AG04449 (cell line): ENCODE measurements at places on chromosomes 12 and 14.

DNA sequence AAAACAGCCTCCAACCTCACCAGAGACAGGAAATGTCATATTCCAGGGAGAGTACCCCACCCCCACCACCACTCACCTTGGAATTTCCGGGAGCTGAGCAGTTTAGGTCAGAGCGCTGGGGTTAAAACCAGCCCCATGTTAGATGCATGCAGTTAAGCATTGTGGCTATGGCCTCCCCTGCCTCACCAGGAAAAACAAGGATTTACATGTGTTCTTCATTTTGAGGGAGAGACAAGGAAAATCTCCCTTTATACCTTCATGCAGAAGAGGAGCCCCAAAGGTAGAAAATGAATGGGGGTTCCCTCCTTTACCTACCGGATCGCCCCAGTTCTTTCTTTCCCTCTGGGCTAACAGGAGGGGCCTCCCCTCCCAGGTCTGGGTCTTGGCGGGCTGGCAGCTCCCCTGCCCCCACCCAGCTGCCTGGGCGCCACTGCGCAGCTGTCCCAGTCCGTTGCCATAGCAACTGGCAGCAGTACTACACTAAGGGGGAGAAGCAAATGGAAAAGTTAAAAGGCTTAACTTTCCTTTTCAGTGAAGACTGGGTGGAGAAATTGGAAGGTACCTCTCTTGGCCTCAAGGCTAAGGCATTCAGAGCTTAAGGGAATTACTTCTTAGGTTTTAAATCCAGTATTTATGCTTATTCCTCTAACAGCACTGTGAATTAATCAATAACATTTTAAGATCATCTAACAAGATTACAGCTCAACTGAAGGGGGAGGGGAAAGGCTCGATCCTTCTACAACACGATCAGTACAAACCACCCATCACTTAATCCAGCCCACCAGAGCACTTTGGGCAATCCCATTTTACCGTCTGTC, 20.5 kb downstream of the CBX5 start:
- DNase-seq, result no peak

GRCh38 chr14:98093111-98093510, 1178.9 kb downstream of the BCL11B start:
- no peak for DNase-seq

DNA sequence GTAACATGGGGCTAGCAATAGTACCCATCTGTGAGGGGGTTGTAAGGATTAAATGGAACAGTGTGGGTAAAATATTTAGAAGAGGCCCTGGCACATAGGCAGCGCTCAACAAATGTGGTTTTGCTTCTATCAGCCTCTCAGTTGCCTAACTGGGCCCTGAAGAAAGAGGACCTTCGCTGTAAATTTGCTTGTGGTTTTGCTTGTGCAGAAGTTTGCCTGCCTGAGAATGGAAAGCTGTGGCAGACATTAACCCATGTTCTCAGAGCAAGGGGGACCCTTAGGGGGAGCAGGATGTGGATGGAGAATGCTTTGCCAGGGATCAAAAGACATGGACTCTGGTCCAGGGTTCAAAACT, 160.1 kb downstream of the BRMS1L start:
- DNase-seq, result no peak

DNA sequence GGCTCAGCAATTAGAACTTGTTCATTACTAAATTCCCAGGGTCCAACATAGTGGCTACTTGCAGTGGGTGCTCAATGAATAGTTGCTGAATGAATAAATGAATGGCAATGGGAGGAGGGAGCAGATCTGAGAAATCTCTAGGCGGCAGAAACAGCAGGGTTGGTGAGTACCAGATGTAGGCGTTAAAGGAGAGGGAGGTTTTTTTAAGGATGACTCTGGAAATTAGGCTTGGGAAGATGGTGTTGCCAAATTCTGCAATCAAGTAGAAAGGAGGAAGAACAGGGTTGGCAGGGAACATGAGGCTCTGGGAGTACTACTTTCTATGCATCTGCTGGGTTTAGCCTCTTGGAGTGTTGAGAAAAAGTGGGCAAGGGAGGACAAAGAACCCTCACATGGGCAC, 207.1 kb downstream of the APAF1 start:
- DNase-seq, result no peak

DNA sequence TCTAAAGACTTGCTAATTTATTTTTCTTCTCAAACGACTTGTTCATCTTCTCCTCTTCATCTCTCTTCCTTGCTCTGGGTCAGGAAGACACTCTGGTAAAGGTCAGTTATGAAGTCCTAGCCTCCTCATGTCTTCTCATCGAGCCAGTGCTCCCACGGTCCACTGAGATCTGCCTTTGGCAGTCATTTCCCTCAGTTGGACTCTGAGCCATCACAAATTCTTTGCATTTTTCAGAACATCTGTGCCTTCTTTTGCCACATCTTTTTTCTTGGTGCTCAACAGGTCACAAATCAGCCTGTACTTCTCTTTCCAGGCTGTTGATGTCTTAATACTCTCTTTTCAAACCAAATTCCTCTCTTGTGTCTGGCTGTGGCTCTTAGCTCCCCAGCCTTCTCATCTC, 49.7 kb downstream of the IGF1 start:
- no peak for DNase-seq

- DNase-seq, result no peak
Measured at GRCh38 chr14:81427348-81428058, 27.4 kb upstream of the STON2 start.

DNA sequence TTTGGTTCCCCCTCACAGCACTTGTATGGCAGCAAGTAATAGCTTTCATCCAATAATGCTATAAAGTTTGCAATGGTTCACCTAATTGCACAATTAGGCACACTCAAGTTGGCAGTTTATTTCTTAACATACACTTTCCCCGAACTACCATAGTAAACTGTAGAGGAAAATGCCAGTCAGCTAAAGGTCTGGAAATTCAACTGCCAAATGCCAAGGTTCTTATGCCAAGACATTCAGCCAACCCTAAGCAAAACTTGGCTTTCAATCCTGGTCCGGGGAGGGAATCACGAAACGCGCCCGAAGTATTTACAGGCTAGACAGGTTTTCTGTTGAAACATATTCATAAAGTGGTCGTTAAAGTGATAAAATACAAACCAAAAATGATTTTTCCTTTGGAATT, 1512.4 kb upstream of the FLRT2 start:
- DNase-seq, result no peak

DNA sequence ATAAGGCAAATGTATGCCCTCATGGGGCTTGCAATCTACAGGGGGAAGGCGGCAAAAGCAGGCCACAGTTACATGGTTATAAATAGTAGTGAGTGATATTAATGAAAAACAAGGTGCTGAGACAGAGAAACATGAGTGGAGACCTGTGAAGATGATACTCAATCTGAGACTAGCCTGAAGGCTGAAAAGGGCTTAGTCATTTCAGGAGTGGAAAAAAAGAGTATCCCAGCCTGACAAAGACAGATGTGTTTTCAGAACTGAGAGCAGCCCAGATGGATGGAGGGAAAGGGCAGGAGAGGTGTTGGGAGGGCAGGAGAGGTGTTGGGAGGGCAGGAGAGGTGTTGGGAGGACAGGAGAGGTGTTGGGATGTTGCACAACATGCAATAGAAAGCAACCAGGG, 181.9 kb downstream of the C12orf42 start:
- no peak for DNase-seq

DNA sequence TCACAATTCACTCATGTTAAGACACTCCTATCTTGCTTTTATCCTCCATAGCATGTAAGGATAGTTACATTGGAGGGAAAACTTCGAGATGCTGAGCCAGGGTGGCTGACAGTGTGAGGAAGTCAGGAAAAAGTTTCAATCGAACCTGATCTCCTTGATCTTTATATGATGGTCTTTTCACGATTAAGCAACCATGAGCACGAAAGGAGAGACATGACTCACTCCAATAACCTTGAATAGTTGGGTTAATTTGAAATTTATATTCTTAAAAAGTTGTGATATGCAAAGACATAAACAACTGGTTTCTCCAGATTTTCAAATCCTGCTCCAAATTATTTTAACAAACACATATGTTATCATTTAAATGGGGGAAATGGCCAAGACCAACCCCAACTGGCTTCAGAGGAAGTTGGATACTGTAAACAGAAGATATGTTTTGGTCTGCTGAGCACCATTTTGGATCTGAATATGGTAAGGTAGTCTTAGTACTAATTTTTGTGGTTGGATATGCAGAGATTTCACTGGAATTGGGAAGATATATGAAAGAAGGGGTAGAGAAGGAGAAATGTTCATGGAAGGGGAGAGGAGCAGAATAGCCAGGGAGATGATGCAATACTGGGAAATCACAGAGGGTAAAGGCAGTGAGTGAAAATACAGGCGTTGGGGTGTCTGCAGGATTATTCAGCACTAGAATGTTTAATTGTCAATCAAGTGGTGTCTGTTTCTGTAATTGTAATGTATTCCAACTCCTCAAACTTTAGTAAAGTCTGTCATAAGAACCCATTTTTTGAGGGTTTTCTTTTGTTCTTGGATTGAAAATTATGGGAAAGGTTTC, 185.2 kb upstream of the SLC38A2 start:
- DNase-seq, result no peak

DNA sequence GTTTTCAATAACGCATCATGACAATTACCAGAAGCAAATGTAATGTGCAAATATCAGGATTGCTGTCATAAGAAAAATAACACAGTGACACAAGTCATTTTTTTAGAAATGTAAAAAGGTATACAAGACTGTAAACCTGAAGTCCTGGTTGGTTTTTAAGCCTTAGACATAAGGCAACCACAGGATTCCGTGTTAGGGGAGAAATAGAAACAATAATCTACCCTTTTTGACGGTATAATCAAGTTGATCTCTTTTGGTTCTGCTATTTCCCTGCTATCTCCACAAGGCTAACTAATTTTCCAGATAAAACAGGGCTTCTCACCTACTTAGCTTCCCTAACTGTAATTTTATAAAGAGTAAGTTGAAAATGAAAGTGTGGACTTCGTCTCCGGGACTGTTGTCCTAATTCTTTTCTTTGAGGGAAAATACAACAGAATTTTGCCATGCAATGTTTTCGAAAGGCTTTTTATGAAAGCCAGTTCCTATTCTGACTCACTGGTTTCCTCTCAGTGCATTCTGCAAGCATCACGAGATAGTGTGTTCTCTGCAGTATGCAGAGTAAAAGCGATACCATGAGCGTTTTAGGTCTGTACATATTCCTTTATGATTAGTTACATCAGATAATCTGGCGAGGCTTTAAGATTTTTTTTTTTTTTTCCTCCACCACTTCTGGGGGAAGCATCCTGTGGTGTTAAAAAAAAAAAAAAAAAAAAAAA, 10.6 kb downstream of the MYO1H start:
- DNase-seq, result no peak

DNA sequence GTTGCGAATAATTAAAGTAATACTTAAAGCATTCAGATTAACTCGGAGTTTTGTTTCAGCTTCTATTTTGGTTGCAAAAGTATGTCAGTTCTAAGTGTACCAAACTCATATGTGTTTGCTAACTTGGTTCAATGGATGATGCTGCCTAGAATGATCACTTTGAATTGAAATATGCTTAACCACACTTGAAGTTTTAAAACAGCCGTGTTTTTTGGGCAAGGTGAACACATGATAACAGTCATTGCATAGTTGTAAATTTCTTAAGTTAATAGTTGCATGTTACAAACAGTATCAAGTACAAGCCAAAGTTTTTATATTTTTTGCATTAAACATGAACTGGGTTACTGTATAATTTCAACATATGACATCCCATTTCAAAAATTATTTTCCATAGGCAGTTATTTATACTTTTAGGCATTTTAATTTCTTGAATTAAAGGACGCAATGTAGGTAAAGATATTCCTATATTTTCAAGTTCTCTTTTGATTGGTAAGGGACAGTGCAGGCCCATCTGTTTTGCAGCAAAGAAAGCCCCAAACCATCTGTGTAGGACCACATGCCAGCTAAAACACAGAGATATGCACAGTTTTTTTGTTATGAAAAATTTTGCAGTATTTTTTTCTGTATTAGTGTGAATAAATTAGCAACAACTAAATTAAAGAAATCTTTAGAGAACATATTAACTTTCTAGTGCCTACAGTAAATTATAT, 575.5 kb downstream of the PRKD1 start:
- no peak for DNase-seq

DNA sequence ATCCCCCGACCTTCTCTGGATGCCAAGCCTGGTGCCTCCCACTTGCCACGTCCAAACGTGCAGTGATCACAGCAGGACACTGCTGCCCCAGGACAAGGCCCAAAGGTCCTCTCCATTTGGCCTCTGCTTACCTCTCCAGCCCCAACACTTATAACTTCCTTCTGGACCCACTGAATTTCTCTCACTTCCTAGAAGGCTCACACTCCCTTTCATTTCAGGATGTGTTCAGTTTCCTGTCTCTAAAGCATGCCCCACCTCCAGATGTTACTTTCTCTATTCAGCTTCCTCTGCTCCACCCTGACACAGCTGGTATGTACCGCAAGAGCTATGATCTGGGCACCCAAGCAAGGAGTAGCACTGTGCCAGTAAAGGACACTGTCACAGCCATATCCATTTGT, 33.0 kb downstream of the CDKL1 start:
- DNase-seq, result no peak

DNA sequence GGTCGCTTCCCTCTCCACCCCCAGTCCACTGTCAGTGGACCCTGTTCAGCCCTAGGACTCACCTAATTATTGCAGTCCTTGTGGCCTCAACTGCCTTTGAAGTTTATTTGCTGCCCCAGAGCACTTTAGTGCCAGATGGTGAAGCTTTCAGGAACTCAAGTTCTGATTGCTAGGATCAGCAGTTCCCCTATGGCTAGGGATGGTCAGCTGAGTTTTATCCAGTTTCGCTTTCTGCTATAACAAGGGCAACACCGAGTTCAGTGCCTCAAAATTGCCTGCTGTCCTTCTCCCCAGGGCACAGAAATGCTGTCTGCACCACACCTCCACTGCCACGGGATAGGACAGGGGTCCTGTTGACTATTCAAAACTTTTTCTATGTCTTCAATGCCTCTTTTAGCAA, 295.0 kb downstream of the GPHN start:
- DNase-seq, result no peak

- no peak for DNase-seq
Measured at GRCh38 chr12:89983622-89984021, 275.0 kb upstream of the ATP2B1 start.

- DNase-seq, result no peak
Measured at GRCh38 chr12:52846356-52846970, 2.3 kb downstream of the KRT78 start.

GRCh38 chr14:86999036-86999435, 993.9 kb downstream of the GALC start:
- no peak for DNase-seq

- DNase-seq, result no peak
Measured at GRCh38 chr14:99339551-99339950, 67.6 kb upstream of the BCL11B start.

- DNase-seq, result peak; percentile 51
Measured at GRCh38 chr14:91996948-91997371, 42.9 kb downstream of the TRIP11 start.
